Thoracic aorta (tissue), 2 donors: ENCODE measurements at places on chromosomes 7 and 10.

DNA sequence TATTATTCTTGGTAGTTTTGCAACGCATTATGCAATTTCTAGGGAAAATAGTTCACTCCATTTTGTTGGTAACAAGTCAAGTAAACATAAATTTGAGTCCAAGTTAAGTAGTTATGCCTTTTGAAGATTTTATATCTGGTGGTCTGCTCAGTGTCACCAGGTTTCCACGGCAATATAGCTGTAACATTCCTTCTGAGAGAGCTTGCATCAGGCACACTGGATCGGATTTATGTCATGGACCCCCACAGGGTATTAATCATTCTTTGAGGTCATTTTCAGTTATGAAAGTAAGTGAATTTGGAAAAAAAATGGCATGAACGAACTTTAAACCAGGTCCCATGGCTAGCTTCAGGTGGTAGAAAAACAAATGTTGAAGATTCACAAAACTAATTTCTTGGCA is 136.3 kb downstream of the POLR1F start:
- no peak for DNase-seq

DNA sequence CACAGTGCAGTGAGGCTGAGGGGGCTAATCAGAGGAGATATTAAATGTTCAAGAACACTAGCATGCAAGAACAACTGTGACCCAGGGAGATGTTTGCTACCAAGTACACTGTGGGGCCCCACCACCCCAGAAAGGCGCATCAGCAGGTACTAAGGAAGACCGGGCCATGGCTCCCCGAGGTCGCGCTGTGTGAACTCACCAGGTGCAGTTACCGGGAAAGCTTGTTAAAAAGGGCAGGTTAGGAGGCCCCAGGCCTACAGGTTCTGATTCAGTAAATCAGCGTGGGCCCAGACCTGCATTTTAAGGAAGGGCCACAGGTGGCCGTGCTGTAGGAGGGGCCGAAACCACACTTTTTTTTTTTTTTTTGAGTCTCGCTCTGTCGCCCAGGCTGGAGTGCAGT is 54.6 kb downstream of the TMEM209 start:
- DNase-seq = no peak

DNA sequence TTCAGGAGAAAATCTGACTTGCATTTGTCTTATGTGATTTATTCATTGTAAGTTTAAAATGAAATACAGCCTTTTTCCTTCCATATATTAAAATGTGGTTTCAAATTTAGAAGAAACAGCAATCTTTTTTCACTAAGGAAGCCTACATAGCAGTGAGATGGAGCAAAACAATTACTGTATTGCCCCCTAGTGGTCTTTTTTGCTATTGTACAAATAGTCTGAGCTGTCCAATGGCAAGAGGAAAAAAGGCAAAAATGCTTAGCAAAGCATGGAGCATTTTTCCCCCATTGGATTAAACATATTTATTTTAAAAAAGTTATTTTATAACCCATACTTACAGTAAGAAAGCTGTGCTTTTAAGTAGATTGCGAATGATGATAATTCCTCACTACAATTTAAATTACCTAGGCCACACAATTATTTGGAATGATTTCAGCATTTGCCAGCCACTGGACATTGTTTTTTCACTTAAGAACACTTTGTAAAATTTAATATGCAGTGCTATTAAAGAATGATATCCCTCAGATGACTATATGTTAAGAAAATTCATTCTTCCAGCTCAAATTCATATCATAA is 119.5 kb downstream of the CPED1 start:
- no peak for DNase-seq

GRCh38 chr10:19728376-19728775 is 87.9 kb upstream of the PLXDC2 start:
- DNase-seq = no peak

DNA sequence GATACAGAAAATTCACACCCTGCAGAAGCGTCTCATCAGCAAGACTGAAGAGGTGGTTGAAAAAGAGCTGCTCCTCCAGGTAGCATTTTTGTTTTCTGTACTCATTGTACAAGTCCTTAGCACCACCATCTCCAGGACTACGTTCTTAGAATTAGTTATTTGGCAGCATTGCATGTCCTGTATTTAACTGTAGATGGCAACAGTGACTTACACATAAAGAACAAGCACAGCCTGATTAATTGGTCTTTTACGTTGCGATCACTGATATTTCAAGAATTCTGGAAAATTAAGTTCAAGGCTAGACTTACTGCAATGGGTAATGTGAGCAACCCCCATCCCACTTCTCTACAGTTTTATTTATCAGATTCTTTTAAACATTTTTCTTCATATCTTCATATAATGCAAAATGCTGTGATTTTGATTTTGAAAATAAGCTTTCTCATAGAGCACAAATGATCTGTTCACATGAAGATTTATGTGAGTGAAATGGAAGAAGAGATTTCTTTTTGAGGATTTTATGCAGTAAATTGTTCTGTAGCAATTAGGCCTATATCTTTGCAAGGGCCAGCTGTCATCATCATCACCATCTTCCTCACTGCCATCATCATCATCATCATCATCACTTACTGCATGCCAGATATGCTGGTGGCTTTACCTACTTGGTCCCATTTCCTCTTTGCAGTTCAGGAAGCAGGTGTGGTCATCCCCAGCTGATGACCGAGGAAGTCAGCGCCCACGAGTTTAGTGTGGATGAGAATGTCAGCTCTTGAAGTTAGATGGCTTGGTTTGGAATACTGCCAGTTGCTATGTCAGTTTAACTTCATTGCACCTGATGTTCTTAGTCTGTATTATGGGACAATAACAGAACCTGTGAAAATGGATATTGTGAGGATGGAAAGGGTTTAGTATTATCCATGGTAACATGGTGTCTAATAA is 53.4 kb downstream of the CFAP58 start:
- no peak for DNase-seq

- DNase-seq = no peak
Measured at GRCh38 chr7:100859856-100860255, 7.3 kb upstream of the TRIP6 start.

DNA sequence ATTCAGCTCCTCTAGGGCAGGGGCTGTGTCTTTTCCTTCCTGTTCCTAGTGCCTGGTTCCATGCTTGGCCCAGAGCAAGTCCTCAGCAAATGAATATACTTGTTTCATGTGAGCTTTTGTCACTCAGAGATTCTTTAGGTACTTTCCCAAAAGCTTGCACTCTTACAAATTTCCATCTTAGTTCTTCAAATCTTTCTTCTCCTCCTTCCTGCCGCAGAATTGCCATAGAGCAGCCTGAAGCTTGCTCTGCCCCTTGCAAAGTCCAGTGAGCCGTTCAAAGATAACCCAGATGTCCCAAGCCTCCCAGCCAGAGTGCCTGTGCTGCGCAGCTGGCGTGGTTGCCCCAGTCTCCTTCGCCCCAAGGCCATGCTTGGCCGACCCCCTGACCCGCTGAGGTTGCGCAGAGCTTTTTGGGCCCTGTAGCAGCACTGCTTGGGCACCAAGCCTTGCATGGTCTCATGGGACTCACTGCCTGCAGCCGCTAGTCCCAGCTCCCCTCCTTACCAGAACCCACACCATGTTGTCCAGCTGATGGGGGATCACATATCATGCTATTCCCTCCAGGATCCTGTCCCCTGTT is 20.7 kb downstream of the CHST3 start:
- DNase-seq = no peak

DNA sequence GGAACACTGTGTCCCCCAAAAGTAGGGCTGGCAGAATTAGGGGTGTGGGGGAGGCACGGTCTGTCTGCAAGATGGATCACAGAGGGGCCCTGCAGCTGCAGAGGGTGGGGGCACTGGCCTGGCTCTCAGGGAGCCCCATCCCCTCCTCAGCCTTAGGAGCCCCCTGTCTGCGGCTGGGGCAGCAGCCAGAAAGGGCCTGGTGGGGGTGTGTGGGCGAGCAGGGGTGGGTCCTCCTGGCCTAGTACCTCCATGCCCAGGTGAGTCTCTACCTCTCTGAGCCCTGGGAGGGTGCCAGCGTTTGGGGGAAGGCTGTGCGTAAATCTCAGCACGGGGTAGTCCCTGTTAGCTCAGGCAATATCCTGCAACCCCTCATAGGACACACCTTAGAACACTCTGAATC is 280.5 kb upstream of the PPP2R2D start:
- DNase-seq = no peak

DNA sequence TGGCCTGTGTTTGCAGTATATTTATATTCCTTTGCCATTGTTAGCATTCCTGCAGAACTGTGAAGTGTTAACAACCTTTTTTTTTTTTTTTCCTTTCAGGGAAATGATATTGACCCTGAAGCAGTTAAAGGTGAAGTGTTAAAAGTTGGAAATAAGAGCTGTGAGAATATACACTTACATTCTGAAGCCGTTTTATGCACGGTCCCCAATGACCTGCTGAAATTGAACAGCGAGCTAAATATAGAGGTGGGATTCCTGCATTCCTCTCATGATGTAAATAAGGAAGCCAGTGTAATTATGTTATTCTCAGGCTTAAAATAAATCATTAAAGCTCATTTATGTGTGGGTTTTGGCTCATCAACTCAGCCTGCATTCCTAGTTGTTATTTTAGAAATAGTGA is 92.8 kb upstream of the CAPZA2 start:
- DNase-seq = no peak

- DNase-seq = no peak
Measured at GRCh38 chr10:110758898-110759297, 112.8 kb upstream of the PDCD4 start.

DNA sequence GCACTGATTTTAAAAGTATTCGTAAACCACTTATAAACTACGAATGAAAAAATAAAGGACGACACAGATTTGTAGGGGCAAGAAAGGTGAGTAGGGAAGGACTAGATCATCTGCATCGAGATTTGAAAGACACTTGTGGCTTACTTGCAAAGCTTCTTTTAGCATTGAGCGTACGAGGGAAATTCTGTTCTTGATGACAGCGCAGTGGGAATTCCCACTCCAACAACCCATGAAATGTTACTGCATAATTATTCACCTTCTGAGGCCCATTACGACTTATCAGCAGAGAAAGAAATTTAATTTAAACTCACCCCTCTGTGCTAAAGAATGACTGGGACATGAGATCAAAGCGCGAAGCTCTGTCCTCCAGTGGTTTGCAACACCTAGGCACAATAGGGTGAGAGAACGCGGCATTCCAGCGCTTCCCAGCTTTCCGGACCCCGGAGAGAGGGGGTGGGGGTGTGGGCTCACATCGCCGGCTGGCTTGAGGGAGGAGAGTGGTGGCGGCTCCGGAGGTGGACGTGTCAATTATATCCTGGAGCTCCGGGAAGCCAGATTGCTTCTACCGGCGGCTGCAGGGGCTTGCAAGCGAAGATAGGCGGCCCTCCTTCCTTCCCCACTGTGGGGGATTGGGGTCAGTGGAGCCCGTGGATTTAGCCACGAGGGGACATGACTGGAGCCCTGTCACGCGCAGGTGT is 10.3 kb downstream of the SP8 start:
- DNase-seq = no peak
